Fibroblast of upper back skin (primary cell): ENCODE measurements at places on chromosomes 3 and 15.

GRCh38 chr3:69251078-69251805 lies 128.8 kb upstream of the LMOD3 start:
- no peak for DNase-seq

- DNase-seq: no peak
These were observed 121.0 kb downstream of the GABRB3 start for GRCh38 chr15:26651909-26652308.

- DNase-seq: no peak
These were observed 233.2 kb upstream of the SEMA6D start for GRCh38 chr15:47484059-47484458.

DNA sequence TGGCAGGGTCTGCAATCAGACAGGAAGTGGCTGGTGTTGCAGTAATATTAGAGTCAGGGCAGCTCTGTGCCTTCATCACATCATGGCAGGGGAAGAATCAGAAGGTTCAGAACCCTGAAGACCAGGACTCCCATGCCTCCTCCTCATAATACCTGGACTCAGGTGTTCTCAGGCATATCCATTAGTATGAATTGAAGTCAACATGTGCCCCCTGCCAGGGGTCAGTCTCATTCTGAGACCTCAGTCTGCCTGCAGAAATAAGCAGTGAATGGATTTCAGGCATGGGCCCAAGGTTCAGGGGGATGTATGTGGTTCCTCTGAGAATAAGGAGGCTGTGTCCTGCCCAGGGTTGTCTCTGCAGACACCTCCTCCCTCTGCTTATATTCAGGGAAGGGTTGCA lies 74.2 kb downstream of the SPSB4 start:
- DNase-seq: no peak

GRCh38 chr3:185401319-185401955 lies 38.5 kb downstream of the MAP3K13 start:
- DNase-seq: peak; percentile 30

GRCh38 chr15:98948941-98949340 lies 58.7 kb downstream of the PGPEP1L start:
- no peak for DNase-seq

- peak; percentile 25 for DNase-seq
These were observed 582.8 kb upstream of the CCDC54 start for GRCh38 chr3:106794442-106794841.

- no peak for DNase-seq
These were observed 54.4 kb downstream of the PGPEP1L start for GRCh38 chr15:98953000-98953787.

DNA sequence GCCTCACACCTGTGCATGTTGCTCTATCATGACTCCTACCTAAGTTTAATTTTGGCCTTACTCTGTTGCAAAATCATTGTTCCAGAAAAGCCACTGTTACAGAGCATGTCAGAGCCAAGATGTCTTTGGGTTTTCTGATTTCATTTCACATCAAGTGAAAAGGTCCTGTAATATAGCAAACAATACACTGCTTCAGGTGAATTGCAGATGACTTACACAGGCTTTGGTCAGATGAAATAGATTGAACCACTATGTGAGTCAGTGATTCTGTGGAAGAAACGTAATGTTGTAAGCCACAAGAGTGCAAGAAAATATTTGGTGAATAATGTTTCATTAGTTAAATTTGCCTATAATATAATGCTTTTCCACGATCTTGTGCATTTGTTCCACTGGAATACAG lies 22.7 kb downstream of the EBLN2 start:
- no peak for DNase-seq

DNA sequence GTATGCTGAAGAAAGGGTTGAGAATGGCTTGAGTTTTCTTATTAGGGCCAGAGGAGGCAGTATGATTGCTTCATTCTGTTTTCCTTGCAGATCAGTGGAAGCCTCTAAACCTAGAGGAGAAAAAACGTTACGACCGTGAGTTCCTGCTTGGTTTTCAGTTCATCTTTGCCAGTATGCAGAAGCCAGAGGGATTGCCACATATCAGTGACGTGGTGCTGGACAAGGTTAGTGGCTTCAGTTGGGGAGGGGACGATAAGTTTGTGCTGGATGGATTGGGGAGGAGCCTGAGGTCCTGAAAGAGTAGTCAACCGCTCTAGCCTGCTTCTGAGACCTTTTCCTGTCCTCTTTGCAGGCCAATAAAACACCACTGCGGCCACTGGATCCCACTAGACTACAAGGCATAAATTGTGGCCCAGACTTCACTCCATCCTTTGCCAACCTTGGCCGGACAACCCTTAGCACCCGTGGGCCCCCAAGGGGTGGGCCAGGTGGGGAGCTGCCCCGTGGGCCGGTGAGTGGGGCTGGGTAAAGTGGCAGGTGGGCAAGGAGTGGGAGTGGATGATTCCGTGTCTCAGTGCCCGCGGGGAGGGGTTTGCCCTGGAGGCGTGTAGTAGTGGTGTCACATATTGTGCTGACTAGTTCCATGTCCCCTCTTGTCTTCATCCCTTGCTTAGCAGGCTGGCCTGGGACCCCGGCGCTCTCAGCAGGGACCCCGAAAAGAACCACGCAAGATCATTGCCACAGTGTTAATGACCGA lies 8.5 kb downstream of the EIF4G1 start:
- DNase-seq: no peak
